CD4-positive, alpha-beta T cell treated with Interleukin-4 for 4 hours (primary cell): ENCODE measurements at places on chromosomes 11 and 22.

DNA sequence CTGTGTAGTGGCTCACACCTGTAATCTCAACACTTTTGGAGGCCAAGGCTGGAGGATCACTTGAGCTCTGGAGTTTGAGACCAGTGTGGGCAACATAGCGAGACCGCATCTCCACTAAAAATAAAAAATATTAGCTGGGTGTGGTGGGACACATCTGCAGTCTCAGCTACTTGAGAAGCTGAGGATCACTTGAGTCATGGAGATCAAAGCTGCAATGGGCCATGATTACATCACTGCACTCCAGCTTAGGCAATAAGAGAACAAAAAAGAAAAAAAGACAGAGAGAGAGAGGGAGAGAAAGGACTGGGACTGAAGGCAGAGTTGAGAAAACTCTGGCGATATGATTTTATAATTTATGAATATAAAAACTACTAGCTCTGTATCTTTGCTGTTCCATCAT is 473.1 kb downstream of the LRRC4C start:
- DNase-seq, result no peak

GRCh38 chr22:20664594-20664959 is 109.3 kb upstream of the SERPIND1 start:
- DNase-seq, result no peak

GRCh38 chr11:119728211-119728626 is 781 bp downstream of the NECTIN1 start:
- DNase-seq, result no peak

DNA sequence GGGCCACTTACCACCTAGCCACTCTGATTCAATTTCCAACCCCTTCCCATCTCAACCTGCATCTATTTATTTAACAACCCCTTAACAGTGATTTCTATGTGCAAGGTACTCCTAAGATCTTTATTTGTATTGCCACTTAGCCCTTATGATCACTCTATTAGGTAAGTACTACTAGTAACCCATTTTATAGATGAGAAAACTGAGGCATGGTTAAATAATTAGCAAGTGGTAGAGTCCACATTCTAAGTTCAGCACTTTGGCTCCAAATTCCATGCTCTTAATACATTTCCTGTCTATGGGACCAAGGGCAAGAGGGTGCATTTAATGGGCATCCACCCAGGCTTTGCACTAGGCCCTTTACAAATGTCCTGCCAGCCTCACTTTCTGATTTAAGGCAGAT is 38.1 kb upstream of the CSNK2A3 start:
- no peak for DNase-seq

GRCh38 chr22:50146439-50147238 is 23.9 kb upstream of the PANX2 start:
- no peak for DNase-seq

GRCh38 chr11:3950996-3951660 is 95.7 kb downstream of the STIM1 start:
- peak; percentile 49 for DNase-seq

DNA sequence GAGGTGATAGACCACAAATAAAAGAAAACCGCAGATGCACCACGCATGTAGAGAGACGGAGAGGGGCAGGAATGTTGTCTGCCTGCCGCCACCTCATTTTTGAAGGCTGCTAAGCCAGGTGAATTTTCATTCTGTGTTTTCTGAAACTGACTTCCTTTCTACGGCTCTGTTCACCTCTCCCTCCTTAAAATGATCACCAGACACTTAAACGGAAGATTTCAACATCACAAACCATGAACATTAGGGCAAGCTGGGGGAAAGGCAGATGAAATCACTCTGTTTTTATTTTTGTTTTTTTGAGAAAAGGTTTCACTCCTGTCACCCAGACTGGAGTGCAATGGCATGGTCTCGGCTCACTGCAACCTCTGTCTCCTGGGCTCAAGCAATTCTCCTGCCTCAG is 232.4 kb downstream of the MIAT start:
- no peak for DNase-seq

DNA sequence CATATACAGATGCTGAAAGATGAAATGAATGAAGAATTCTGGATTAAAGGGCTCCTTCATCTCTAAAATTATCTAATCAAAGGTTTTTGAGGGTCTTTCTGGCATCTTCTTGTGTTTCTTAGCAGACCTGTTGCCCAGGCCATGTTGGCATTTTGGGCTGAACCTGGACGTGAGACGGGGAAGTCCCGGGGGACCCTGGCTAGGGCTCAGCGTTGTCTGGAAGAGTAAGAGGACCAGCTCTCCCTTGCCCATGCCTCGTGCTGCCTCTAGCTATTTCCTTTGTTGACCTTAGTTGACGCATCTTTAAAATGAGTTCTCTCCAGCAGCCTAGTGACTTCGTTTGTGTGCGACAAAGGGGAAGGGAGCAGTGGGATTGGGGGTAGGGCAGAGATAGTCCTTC is 152.2 kb downstream of the ST3GAL4 start:
- DNase-seq, result no peak

GRCh38 chr11:110196241-110196754 is 100.1 kb downstream of the RDX start:
- DNase-seq, result no peak

DNA sequence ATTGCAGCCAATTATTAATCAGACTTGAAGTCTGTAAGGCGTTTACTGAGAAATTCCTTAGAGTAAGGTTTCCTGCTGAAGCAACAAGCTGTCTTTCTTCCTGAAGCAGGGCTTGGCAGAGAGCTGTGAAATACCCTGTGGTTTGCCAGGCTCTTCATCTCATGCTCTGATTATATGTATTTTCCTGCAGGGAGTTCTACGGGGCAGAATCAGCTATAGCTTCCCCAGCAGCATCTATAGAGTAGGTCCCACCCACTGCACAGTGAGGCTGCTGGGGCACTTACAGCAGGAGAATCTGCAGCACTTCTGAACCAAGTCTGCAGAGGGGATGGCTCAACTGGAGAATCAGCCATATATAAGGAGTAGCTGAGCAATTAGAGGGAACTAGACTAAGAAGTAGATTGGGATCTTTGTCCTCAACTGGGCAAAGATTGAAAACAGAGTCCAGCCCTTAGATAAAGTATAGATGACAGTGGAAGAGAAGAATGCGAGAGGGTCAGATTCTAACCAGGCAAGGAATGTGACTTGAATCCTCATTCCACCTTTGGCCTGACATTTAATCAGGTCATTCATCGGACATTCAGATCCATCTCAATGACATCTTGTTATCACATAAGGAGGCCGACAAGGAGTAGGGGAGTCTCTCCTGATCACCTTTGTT is 37.6 kb downstream of the CNTF start:
- no peak for DNase-seq

DNA sequence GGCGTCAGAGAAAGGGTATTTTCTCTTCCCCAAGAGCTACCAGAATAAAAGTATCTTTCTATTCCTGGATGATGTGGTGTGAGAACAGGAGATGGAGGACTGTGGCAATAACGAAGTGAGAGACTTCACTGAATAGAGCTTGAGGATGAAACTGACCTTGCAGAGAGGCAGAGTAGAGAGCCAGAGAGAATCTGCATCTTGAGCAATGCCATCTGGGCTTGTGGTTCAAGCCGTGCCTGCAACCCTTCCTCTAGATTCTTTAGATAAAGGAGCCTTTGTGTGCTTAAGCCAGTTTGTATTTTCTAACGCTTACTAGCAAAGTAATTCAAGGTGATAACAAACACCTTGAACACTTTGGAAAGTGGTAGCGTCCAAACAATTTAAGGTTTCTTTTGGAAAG is 2.2 kb downstream of the ME3 start:
- no peak for DNase-seq

GRCh38 chr11:33919645-33920044 is 27.8 kb upstream of the LMO2 start:
- DNase-seq, result no peak

GRCh38 chr11:22479208-22479607 is 141.0 kb downstream of the SLC17A6 start:
- DNase-seq, result no peak

- DNase-seq, result no peak
Observed at GRCh38 chr11:16862726-16863125, 124.3 kb downstream of the C11orf58 start.

GRCh38 chr11:5154657-5155056 is at the start of gene OR52A1:
Gene OR52A1 (minus strand): TSS chr11:5154757. CDS start chr11:5152369, 2,388 bp downstream.
- no peak for DNase-seq

DNA sequence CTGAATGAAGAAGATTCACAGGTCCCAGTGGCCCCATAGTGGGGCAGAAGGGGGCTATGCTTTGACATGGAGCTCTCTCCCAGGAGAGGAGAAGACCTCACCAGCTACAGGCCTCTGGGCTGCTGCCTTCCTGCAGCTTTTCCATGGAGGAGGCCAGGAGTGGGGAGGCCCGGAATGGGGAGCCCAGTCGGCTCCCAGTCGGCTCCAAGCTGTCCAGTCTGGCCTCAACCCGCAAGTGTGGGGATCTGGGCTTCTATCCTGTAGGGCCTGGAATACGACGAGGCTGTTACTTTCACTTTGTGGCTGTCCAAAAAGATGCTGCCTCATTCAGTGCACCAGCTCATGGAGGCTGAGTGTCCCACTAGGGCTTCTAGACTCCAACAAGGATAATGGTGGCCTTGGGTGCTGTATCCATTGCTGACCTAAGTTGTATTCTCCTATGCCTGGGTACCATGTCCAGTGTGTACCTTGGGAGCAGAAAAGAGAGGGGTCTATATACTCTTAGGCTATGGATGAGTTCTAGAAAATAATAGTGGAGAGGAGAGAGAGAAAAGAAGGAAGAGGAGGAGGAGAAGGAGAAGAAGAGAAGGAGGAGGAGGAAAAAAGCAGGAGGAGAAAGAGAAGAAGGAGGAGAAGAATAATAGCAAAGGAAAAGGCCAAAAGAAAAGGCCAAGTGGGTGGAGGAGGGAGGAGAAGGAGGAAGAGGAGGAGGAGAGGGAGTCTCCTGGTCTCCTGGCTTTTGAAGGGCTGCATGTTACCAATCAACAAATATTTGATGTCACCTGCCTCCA is 1.1 kb downstream of the MYO18B start:
- no peak for DNase-seq

- no peak for DNase-seq
Observed at GRCh38 chr22:37747080-37747714, 50.3 kb downstream of the TRIOBP start.

GRCh38 chr22:21593406-21594232 is 26.1 kb downstream of the UBE2L3 start:
- no peak for DNase-seq

- no peak for DNase-seq
Observed at GRCh38 chr11:87589082-87589481, 551.3 kb downstream of the TMEM135 start.

- no peak for DNase-seq
Observed at GRCh38 chr11:64253481-64253880, 2.2 kb downstream of the PLCB3 start.

DNA sequence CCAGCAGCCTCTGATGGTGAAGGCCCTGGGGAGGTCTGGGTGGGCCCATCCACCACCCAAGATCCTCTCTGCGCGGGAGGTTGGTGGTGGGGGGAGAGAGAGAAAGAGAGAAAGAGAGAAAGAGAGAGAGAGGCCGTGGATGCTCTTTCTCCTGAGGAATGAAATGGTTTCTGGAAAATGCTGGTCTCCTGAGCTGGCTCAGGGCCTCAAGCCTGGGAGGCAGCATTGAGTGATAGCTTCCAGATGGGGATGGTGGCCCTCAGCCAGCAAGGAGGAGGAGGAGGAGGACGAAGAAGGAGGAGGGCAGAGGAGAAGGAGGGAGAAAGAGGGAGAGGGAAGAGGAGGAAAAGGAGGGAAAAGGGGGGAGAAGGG is 4.6 kb downstream of the TSPAN32 start:
- DNase-seq, result no peak

- no peak for DNase-seq
Observed at GRCh38 chr11:123543797-123544196, 110.6 kb downstream of the SCN3B start.

DNA sequence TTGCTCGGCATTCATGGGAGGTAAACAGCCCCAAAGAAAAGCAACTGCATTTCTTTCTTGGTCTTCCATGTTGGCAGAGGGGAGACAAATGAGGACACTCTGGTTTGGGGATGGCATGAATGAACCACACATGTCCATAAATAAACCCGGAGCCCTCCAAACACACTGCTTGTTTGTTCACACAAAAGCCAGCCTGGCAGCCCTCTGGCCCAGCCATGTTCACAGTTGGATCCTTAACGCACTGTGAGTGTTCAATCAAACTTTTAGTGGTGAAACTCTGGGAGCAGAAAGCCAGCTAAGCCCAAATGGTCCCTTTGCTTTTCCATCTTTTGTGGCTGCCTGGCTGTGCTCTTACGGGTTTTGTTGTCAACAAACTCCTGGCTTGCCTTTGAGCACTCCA is 336.8 kb downstream of the CADM1 start:
- no peak for DNase-seq

GRCh38 chr11:132464003-132464342 is 1068.3 kb downstream of the OPCML start:
- no peak for DNase-seq

DNA sequence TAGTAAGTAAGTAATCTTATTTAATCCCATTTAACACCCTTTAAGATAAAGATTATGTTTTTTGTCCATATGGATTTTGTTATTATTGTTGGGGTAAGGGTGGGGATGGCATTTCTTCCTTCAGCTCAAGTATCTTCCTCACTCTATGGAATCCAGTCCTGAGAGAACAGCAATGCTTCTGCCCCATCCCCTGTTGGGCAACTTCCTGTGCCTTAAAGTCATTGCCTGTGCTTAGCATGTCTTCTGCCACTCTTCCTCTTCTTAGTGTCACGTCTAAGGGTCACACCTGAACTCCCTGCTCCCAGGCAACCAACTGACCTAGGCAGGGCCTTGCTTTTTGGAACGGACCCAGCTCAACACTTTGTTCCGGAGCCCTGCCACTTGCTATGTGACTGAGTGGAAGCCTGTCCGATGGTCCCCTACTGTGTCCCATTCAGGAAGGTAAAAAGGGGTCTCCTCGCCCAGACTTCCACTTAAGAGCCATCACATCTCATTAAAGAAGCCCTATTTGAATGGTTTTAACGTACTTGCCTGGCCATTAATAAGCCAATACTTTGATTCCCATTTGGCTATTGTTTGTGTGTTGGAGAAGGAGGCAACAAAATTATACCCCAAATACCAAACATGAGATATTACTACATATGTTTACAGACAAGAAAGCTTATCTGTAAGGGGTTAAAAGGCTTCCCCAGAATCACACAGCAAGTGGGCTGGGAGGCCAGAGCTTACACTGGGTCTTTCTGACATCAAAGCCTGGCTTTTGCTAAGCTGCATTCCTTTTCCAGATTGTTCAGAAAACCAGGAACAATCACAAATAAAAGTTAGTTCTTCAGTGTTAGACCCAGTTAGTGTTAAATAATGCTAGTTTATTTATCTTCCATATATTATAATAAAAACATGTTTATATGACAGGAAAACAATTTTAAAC is 59.2 kb downstream of the RAB38 start:
- DNase-seq, result no peak
